ENCODE measurements at places on chromosomes 5 and 9.
A peak's percentile ranks its signal among the peaks of the same experiment; 100 is the strongest.

DNA sequence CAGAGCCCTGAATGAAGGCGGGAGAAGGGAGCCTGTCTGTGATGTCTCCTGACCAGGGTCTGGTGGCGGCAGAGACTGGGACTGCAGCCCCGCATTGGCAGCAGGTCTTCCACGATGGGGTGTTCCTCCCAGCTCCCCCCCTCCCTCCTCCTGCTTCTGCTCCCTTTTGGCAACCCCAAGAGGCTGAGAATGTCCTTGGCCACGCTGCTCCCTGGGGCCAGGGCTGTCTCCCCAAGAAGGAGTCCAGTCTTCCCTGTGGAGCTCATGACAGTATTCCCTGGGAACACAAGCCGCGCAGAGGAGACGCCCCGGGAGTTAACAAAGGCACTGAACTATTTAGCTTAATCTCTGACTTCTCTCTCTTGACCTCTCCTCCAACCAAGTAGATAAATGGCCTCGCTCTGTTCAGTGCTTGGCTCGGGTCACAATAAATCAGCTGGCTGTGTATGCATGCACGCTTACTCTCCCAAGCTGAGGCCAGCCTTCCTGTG is 84.0 kb upstream of the NEURL1B start:
- DNase-seq: no peak

- DNase-seq: no peak
These were observed 49.6 kb upstream of the KIF2A start for GRCh38 chr5:62256161-62257019.

- DNase-seq: peak; percentile 25
These were observed 10.5 kb downstream of the OR1K1 start for GRCh38 chr9:122810306-122810946.

GRCh38 chr5:140131967-140132409 is 6.3 kb downstream of the IGIP start:
- peak; percentile 75 for DNase-seq

DNA sequence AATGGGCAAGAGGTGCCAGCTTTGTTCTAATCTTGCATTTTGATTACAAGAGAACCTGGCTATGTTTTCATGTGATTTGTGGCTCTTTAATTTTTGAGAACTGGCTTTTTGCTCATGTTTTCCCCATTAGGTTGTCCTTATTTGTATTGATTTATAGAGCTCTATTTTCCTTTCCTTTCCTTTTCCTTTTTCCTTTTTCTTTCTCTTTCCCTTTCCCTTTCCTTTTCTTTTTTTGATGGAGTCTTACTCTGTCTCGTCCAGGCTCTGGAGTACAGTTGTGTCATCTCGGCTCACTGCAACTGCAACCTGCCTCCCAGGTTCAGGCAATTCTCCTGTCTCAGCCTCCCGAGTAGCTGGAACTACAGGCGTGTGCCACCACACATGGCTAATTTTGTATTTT is 55.5 kb downstream of the GPBP1 start:
- DNase-seq: no peak

GRCh38 chr5:74613283-74613682 is 27.2 kb downstream of the ENC1 start:
- DNase-seq: no peak

DNA sequence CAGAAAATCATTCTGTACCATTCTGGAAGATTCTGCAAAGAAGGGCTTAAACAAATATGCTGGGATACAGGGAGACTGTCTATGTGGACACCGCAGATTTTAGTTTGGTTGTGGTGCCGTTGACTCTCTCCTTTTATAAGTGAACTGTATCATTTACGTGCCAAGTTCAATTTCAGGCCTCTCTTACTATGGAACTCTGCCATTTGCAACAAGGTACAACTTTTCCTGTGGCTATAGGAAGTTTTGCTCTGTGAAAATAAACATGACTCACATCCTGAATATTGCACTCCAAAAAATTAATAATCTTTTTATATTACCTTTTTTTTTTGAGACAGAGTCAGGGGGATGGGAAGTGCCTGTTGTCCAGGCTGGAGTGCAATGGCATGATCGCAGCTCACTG is 29.7 kb upstream of the CSNK1G3 start:
- peak; percentile 19 for DNase-seq

All from foreskin keratinocyte (primary cell).